PC-3 (cell line): ENCODE measurements at places on chromosomes 1 and 21. TPM values are rescaled to one million over a fixed set of nuclear protein-coding genes. Genes with fewer than 3 reads are reported as not detected.

Gene SPRR2A
- total RNA-seq: not detected in 2 replicates

Gene LIN28A
- not detected in 2 replicates for total RNA-seq

Gene AHCYL1
- total RNA-seq: 35.8 and 40.9 TPM in 2 replicates

Gene CA6
- 0.18 TPM in 1 of 2 replicates, not detected in the other for total RNA-seq

Gene AADACL3
- not detected in 2 replicates for total RNA-seq

Gene CD34
- total RNA-seq: not detected in 2 replicates

Gene KCNK2
- total RNA-seq: not detected in 2 replicates

Gene IFI44
- 7.1 and 10.4 TPM in 2 replicates for total RNA-seq

Gene GJA4
- not detected in 2 replicates for total RNA-seq

Gene FCMR
- 1.5 and 4.6 TPM in 2 replicates for total RNA-seq

Gene SHC1
- 106 and 107 TPM in 2 replicates for total RNA-seq

Gene DNM3
- 0.46 and 0.98 TPM in 2 replicates for total RNA-seq

Gene SHISAL2A
- total RNA-seq: not detected in 2 replicates

Gene ALPL
- total RNA-seq: 0.73 and 0.86 TPM in 2 replicates

Gene TNFRSF18
- 87.2 and 120 TPM in 2 replicates for total RNA-seq

Gene TRIM67
- not detected in 2 replicates for total RNA-seq

Gene DRAXIN
- total RNA-seq: 0.07 TPM in 1 of 2 replicates, not detected in the other

Gene STXBP3
- 14.8 and 17.2 TPM in 2 replicates for total RNA-seq

Gene AK2
- 213 and 236 TPM in 2 replicates for total RNA-seq

Gene CYP4B1
- not detected in 2 replicates for total RNA-seq

Gene SPTA1
- not detected in 2 replicates for total RNA-seq

Gene LAMC2
- total RNA-seq: 105 and 127 TPM in 2 replicates

Gene AK5
- total RNA-seq: 3.4 and 3.8 TPM in 2 replicates

Gene LHX4
- total RNA-seq: 0.04 TPM in 1 of 2 replicates, not detected in the other

Gene NEK2
- total RNA-seq: 42.7 and 47.5 TPM in 2 replicates

Gene HSD11B1
- not detected in 2 replicates for total RNA-seq

Gene HUNK
- not detected in 2 replicates for total RNA-seq

Gene GOLPH3L
- total RNA-seq: 9.6 and 15.6 TPM in 2 replicates

Gene CACYBP
- total RNA-seq: 342 and 498 TPM in 2 replicates

Gene CLDN14
- total RNA-seq: 8.9 and 10.9 TPM in 2 replicates

Gene TBX15
- 0.58 TPM in 1 of 2 replicates, not detected in the other for total RNA-seq

Gene PTAFR
- total RNA-seq: 3.9 and 4.5 TPM in 2 replicates

Gene FAM3B
- not detected in 2 replicates for total RNA-seq

Gene TPM3
- 428 and 524 TPM in 2 replicates for total RNA-seq

Gene RCSD1
- not detected in 2 replicates for total RNA-seq

Gene S100B
- not detected in 2 replicates for total RNA-seq

Gene NID1
- total RNA-seq: 11.1 and 13.1 TPM in 2 replicates

Gene MCM3AP
- 105 and 140 TPM in 2 replicates for total RNA-seq

Gene SERINC2
- 44.6 and 51.5 TPM in 2 replicates for total RNA-seq

Gene LCE2B
- not detected in 2 replicates for total RNA-seq

Gene FAAH
- 2.0 and 5.0 TPM in 2 replicates for total RNA-seq

Gene CD1E
- not detected in 2 replicates for total RNA-seq
